ENCODE measurements at places on chromosomes 16 and 17. TPM values are rescaled to one million over a fixed set of nuclear protein-coding genes. Genes with fewer than 3 reads are reported as not detected.

The NPIPB2 gene
- total RNA-seq = 7.8 TPM

DNA sequence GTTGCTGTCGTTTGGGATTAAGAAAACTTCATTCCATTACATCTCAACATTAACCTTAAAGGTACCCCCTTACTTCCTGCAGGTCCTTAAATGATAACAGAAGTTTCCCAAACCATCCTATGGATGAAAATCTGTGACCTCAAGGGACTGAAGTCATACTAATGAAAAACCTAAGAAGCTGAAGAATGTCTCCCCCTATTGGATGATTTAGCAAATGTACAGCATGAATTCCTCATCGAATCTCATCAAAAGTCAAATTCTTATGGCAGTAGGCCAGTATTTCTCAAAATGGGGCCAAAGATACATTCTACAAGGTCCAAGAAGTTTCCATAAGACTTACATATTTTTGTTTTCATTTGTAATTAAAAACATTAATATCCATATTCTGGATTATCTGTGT lies 13.5 kb downstream of the SCO1 start:
- H3K4me1 ChIP-seq = no peaks in the 10 kb centered on the region
- H3K36me3 ChIP-seq = peaks cover 37% of the 10 kb centered on the region
- H3K4me3 ChIP-seq = no peak overlapping the region
- no peaks in the 10 kb centered on the region for H3K27me3 ChIP-seq

The CCDC200 gene
- not detected for total RNA-seq

The DLX3 gene
- total RNA-seq = 1.00 TPM

- no peaks in the 10 kb centered on the region for H3K4me1 ChIP-seq
- DNase-seq = no peak
- H3K27ac ChIP-seq = no peak within 1 kb of the TSS
- H3K36me3 ChIP-seq = no peaks in the 10 kb centered on the region
- H3K4me3 ChIP-seq = no peak within 1 kb of the TSS
These were observed at the start of gene USH1G for GRCh38 chr17:74922694-74923537. Gene USH1G (minus strand): TSS chr17:74923255. CDS start chr17:74923073, 182 bp downstream.

- H3K27ac ChIP-seq = no peak overlapping the region
- H3K4me3 ChIP-seq = no peak overlapping the region
- H3K4me1 ChIP-seq = no peaks in the 10 kb centered on the region
- no peaks in the 10 kb centered on the region for H3K36me3 ChIP-seq
- no peaks in the 10 kb centered on the region for H3K27me3 ChIP-seq
- DNase-seq = no peak
These were observed 166.7 kb downstream of the RBFOX3 start for GRCh38 chr17:79444198-79444597.

GRCh38 chr17:74316220-74316619 lies 9.8 kb upstream of the KIF19 start:
- no peaks in the 10 kb centered on the region for H3K36me3 ChIP-seq
- H3K4me3 ChIP-seq = no peak overlapping the region
- no peak for DNase-seq
- no peaks in the 10 kb centered on the region for H3K4me1 ChIP-seq

GRCh38 chr16:79845033-79845733 lies 244.6 kb upstream of the MAF start:
- H3K27me3 ChIP-seq = no peaks in the 10 kb centered on the region
- H3K4me3 ChIP-seq = no peak overlapping the region
- no peaks in the 10 kb centered on the region for H3K4me1 ChIP-seq
- no peaks in the 10 kb centered on the region for H3K36me3 ChIP-seq
- DNase-seq = no peak

DNA sequence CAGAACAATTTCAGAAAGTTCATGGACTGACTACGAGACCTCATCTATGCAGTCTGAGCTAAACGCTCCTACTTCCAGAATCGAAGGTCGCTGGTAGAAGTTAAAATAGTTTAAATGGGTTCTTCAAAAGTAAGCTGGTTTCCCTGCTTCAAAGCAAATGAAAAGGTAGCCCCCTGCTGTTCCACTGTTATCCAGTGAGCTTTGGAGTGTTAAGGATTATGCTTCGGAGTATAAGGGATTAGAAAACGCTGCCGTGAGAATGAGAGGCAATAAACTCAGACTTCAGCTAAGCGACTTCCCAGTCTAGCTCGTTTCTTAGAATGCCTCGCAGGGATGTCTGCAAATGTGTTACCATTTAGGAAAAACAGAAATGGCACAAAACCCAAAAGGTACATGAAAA lies 12.4 kb downstream of the MLYCD start:
- H3K27me3 ChIP-seq = no peaks in the 10 kb centered on the region
- no peaks in the 10 kb centered on the region for H3K4me1 ChIP-seq
- no peak overlapping the region for H3K27ac ChIP-seq
- DNase-seq = no peak

DNA sequence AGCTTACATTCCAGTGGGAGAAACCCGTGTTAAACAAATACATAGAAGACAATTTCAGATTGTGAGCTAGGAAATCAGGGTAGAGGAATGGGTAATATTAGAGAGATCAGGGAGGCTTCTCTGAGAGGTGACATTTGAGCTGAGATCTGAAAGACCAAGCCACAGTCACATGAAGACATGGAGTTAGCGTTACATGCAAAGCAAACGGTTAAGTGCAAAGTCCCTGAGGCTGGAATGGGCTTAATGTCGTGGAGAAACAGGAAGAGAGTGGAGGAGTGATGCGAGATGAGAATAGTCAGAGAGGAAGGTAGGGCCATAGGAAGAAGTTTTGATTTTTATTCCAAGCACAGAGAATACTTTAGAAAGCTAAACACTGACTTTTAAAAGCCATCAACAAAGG lies 246.1 kb downstream of the IRX3 start:
- H3K4me3 ChIP-seq = no peak overlapping the region
- H3K36me3 ChIP-seq = no peaks in the 10 kb centered on the region
- no peak overlapping the region for H3K27ac ChIP-seq
- DNase-seq = no peak
- H3K4me1 ChIP-seq = no peaks in the 10 kb centered on the region

DNA sequence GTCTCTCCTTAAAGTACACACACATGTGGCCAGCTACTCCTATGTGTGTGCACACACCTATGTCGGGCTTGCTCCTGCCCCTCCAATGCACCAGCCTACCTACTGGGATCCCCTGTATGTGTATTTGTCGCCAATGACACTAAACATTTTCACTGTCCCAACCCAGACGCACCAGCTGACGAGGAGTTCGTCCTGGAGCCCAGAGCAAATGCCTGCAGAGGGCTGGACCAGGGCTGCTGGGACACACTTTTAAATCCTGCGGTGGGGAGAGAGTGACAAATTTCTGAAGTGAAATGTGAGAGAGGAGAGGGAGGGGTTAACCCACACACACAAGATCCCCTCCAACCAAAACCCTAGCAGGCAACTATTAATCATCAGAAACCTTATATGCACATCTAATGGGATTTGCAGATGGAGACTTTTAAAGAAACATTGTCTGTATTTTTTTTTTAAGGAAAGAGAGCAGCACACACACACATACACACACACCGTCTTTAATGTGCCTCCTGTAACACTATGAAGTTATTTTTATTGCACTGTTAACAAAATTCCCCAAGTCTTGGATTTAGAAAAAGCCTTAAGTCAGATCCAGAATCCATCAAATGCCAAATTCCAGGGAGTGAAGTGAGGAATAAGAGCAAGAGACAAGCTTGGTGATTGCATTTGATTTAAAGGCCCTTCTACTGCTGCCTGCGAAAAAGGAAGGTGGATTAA lies at the start of gene MEOX1:
MEOX1 (minus strand) TSS at position 224 of the 714 bp plus-strand sequence. CDS start 388 bp downstream, outside the sequence.
- H3K36me3 ChIP-seq = no peaks in the 10 kb centered on the region
- H3K4me1 ChIP-seq = peaks cover 21% of the 10 kb centered on the region
- peak; percentile 85 for DNase-seq
- H3K4me3 ChIP-seq = no peak within 1 kb of the TSS
- no peaks in the 10 kb centered on the region for H3K27me3 ChIP-seq
- no peak within 1 kb of the TSS for H3K27ac ChIP-seq

DNA sequence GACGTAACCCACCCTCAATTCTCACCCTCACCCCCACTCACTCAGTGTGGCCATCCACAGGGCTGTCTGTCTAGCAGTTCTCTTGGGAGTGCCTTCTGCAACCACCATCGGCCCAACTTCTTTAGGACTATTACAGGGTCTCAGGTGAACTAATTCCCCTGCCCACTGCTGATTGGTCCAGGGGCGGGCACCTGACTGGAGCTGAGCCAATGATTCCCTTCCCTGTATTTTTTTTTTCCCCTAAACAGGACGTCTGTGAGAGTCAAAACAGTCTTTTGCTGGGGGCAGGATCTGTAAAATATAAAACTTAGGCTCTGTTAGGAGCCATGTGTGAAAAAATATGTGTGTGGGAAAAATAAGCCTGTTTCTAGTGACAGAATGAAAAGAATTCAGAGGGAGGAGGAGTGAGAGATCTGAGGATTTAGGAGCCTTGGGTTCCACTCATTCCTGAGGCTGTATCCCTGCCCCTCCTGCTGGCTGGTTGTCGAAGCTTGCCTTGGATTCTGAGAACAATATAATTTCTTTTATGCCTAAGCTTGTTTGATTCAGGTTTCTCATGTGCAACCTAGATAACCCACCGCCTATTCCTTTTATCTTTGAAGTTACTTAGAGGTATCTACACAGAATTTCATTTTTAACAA lies 115.0 kb downstream of the SPACA3 start:
- H3K36me3 ChIP-seq = no peaks in the 10 kb centered on the region
- no peaks in the 10 kb centered on the region for H3K4me1 ChIP-seq
- DNase-seq = peak; percentile 48
- H3K4me3 ChIP-seq = no peak overlapping the region
- H3K27ac ChIP-seq = no peak overlapping the region

The CLEC10A gene
- not detected for total RNA-seq

GRCh38 chr16:87076950-87077749 lies 240.0 kb downstream of the C16orf95 start:
- DNase-seq = peak; percentile 25
- H3K4me1 ChIP-seq = no peaks in the 10 kb centered on the region
- H3K4me3 ChIP-seq = no peak overlapping the region
- H3K27me3 ChIP-seq = no peaks in the 10 kb centered on the region
- H3K27ac ChIP-seq = no peak overlapping the region
- no peaks in the 10 kb centered on the region for H3K36me3 ChIP-seq

The SEZ6 gene
- not detected for total RNA-seq

Data from astrocyte (in vitro differentiated cells and primary cell).